ENCODE measurements at places on chromosomes 5 and 9.

GRCh38 chr5:14035859-14036503, 91.5 kb upstream of the DNAH5 start:
- no peak for DNase-seq

- no peak for DNase-seq
These were observed 11.4 kb downstream of the BASP1 start for GRCh38 chr5:17228821-17229291.

- no peak for DNase-seq
These were observed 36.7 kb downstream of the GPR21 start for GRCh38 chr9:123070198-123070597.

- no peak for DNase-seq
These were observed 58.3 kb upstream of the SHB start for GRCh38 chr9:38127271-38127839.

GRCh38 chr5:156815988-156816599, 34.0 kb upstream of the PPP1R2B start:
- no peak for DNase-seq

DNA sequence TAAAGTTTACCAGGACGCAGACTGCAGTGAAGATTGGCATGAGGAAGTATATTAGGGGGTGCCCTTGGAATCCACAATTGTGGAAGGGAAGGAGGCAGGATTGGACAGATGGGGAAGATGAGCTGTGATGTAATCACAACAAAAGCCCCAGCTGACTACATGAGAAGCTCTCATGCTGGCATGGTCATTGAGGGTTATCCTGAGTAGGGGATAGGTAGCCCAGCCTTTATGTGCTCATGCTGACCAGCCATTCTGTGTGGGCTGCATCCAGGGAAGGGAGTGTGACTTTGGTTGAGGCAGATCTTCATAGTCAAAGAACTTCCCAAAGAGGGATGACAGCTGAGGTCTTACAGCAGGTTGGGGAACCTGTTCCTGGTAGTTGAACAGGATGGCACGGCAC, 52.0 kb upstream of the RANBP6 start:
- no peak for DNase-seq

DNA sequence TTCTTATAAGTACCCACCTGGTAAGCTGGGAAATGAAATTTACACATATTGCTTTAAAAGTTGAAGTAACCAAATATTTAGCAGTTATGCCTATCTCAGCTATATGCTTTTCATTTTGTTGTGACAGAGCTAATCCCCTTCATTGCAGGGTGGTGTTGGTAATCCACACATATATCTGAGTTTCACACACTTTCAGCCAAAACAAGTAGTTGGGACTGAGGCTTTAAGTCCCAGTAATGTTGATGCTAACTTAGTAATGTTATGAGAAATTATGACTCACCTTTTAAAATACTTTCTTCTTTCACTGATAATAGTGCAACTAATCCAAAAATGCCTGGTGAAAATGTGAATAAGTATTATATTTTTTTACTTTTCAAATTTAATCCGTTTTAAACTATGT, 19.2 kb upstream of the RICTOR start:
- DNase-seq: no peak

DNA sequence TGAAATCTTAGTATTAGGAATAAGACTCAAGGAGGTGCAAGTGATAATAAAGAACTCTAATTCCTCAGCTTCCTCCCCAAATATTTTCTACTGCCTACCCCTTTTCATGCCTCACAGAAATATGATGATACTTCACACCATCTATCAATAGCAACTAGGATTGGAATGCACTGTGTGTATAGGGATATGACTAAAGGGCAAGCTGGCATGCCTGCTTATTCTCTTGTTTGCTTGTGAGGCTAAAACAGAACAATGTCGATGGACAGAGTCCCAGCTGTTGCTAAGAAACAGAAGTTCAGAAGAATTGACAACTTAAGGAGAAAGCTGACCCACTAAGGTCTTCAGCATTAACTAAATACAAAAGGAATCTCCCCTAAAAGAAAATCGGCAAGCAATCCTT, 9.7 kb upstream of the CHD1 start:
- DNase-seq: no peak

DNA sequence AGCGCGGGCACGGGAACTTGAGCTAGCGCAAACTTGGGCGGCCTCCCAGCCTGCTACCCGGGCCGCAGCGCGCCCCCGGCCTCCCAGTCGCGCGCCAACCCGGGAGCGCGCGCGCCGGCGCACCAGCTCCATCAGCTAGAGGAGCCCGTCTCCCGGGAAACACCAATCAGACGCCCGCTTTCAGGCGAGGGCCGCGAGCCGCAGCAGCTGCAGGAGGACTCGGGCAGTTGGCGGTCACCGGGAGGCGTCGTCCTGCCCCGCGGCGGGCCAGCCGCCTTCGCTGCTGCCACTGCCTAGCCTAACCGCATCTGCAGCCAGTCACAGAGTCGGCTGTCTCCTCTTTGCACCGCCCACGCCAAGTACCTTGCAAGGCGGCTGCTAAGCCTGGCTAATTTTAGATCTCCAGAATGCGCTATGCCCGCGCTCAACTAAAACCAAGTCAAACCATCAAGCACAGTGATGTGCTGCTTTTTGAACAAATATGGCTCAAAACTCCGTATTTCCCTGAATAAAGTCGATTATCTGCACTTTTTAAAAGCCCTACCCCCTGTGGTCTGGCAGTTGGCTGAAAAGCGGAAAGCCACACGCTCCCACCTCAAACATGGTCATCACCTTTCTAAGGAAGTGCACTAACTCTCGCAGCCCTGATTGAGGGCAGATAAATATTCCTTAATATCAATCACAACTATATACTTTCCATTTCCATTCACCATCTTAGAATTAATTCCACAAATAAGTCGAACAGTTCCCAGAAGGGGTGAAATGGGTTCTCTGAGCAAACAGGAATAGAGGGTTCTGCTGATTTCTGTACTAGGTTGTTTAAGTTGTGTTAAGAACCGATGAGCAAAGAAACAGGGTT, 221.8 kb downstream of the MEF2C start:
- DNase-seq: no peak

DNA sequence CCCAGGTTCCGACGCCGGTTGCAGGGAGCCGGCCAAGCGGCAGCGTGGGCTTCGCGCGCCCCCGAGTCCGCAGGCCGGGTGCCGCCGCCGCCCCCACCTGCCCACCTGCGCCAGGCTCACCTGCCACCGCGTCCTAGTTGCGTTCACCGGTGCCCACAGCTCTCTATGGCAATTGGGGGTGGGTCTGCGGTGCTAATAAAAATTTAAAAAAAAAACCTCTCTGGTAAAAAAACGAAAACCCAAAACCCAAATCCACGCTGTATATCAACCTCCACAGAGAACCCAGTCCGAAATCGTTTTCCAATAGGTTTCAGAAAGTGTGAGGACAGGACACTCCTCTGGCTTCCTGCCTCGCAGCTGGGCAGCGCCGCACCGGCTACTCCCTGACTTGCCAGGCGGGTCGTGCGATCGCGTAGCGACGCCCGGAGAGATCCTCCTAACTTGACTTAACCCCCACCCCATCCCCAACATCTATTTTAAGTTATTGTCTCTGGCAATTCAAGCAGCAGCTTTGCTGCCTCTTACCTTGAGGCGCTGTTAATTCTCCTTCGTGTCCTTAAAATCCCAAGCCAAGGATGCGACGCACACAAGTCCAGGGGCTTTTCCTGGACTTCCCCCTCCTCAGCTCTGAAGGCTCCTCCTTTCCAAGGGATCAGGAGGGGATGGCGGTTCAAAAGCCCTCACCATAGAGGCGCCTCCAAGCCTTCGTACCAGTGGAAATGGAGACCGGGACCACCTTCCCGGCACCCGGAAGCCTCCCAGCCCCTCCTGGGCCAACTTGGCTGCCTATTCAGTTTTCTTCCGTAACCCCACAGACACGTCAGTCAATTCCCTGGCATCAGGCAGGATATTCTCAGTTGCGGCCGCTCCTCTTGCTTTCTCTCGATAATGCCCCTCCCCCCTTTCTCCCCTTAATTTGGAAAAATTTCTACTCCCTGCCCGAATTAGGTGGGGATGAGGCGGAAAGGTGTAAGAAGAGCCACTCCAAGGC, 1639.4 kb upstream of the C9orf72 start:
- DNase-seq: no peak

GRCh38 chr9:107243742-107244141, 39.3 kb upstream of the RAD23B start:
- DNase-seq: peak; percentile 27

GRCh38 chr5:88045931-88046461, 222.6 kb downstream of the TMEM161B start:
- no peak for DNase-seq

DNA sequence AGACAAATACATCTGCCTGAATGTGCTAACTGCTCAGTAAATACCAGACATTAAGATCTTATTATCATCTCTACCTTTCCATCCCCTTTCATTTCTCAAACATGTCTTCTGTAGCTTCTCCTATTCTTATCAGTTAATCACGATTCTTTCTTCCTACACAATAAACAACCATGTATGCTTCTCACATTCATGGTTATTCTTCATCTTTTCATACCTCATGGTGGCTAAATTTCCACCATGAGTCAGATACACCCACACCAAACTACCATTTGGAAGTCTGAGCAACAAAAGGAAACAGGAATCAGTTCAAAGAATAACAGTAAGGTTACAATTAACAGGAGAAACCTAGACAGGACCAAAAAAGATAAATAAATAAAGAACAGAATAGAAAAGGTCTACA, 7.7 kb downstream of the ZNF622 start:
- no peak for DNase-seq

DNA sequence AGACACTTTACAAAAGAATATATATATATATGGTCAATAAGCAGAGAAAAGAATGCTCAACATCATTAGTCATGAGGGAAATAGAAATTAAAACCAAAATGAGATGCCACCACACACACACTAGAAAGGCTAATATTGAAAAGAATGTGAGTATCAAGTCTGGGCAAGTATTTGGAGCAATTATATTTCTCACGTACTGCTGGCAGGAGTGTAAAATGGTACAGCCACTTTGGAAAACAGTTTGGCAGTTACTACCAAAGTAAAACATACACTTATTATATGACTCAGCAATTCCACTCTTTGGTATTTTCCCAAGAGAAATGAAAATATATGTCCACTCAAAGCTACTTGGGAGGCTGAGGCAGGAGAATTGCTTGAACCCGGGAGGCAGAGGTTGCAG, 29.8 kb downstream of the NEUROG1 start:
- DNase-seq: no peak

- DNase-seq: no peak
These were observed 847.0 kb downstream of the TLE1 start for GRCh38 chr9:80842389-80842788.

- no peak for DNase-seq
These were observed 78.5 kb upstream of the SPATA31D4 start for GRCh38 chr9:81849631-81850259.

- no peak for DNase-seq
These were observed 73.6 kb upstream of the RPS23 start for GRCh38 chr5:82351754-82352145.

DNA sequence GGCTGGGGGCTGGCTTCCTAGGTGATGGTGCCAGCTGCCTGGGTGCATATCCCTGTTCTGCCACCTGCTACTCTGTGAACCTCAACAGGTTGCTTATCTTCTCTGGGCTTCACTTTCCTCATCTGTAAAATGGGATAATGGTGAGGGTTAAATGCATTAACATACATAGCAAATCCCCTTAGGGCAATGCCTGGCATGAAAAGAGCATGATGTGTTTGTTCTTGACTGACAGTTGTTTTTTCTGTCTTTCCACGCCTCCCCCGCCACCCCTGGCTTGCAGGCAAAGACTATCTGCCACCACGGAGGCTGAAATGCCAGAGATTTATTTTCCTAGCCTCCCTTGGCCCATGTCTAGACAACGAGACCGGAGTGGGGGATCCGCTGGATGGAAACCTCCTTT, 280.5 kb downstream of the NSG2 start:
- no peak for DNase-seq

- no peak for DNase-seq
These were observed 38.0 kb downstream of the GADD45G start for GRCh38 chr9:89642789-89643188.

- no peak for DNase-seq
These were observed 293.4 kb upstream of the PTGER4 start for GRCh38 chr5:40386289-40386688.

DNA sequence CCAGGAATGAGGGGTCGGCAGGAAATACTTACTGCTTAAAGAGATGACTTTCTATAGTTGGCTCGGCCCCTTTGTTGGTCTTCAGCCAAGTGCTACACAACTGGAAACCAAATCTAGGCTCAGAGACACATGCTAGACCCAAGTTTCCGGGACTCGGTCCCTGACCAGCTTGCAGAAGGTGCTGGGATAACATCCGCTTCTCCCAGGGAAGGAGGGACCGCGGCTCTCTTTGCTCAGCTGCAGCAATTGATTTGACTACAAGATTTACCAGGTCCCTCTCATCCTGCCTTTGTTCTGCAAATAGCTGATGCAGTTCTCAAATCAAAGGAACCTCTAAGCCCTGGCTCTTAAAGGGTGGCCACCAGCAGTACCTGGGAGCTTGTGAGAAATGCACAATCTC, 314.7 kb downstream of the MLLT3 start:
- DNase-seq: no peak

DNA sequence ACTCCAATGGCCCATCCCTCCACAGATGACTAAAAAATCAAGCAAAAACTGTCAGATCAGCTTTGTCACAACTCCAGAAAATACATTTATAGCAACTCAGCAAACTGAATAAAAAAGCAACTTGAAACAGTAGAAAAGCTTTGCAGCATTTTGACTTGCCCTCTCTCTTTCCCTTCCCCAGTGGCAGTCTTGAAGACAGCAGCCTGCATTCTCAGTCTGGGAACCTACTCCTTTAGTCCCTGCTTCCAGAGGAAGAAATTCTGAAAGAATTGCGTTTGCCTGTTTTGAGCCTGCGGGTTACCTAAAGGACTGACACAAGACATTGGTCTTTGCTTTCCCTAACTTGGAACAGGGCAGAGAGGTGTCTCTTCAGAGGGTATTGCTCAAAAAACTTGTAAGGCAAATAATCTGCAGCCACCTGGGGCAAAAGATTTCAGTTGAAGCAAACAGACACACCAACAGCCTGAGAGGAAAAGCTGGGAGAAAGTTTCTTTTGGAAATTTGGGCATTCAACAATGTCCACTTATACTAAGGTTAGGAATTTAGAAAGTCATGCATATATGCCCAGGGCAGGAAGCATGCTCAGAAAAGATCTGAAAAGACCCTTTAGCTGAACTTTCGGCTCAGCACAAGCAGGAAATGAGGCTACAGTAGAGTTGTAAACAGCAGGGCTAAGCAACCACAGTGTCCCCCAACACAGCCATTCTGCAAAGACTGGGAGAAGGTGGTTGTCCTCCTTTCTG, 15.2 kb upstream of the SLC35D2 start:
- no peak for DNase-seq

DNA sequence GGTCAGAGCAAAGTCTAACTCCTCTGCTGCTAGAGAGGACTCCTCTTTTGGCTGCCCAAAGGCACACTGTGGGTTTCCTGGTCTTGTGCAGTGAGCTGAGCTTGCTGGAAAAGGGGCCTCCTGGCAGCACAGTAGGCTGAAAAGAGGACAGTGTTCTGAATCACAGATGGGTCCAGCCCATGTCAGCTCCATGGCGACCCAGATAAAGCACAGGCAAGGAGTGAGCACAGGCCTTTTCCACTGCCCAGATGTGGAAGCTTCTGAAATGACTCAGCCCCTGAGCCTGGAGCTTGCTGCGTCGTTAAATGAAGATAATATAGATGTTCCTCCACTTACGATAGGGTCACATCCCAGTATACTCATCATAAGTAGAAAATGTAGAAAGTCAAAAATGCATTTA, 8.1 kb downstream of the CCDC180 start:
- DNase-seq: no peak

All from stimulated activated CD8-positive, alpha-beta memory T cell treated with anti-CD3 and anti-CD28 coated beads, Interleukin-15, amount 100 ng/mL, for 4 hours (primary cell).